Natural killer cell treated with Interleukin-12 subunit alpha and Interleukin-12 subunit beta and Interleukin-15 and Interleukin-18, amount 100 ng/mL, for 72 hours (primary cell): ENCODE measurements at places on chromosomes 1 and 21. TPM values are rescaled to one million over a fixed set of nuclear protein-coding genes. Genes with fewer than 3 reads are reported as not detected.

Gene VTCN1
- total RNA-seq, result not detected

Gene LCK
- 140 TPM for total RNA-seq

- DNase-seq, result no peak
These were observed 208.7 kb downstream of the FGGY start for GRCh38 chr1:59505596-59506028.

DNA sequence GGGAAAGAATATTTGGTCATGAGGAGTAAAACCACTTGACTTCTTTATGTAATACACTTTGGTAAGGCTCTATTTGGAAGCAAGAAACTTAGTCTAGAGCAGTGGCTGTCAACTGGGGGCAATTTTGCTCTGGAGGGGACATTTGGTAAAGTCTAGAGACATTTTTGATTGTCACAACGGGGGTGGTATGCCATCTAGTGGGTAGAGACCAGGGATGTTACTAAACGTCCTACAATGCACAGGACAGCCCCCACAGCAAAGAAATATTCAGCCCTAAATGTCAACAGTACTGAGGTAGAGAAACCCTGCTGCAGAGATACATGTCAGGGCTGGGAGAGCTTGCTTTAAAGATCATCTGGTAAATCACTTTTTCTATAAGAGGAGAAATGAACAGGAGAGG lies 13.5 kb downstream of the FUCA1 start:
- DNase-seq, result no peak

GRCh38 chr1:229380536-229381160 lies 37.8 kb upstream of the CCSAP start:
- DNase-seq, result no peak

GRCh38 chr1:47782414-47783166 lies 214.6 kb downstream of the TRABD2B start:
- DNase-seq, result no peak

- DNase-seq, result no peak
These were observed 170.2 kb downstream of the TNR start for GRCh38 chr1:175572932-175573868.

Gene DSCAM
- not detected for total RNA-seq

- DNase-seq, result peak; percentile 82
These were observed 28.2 kb downstream of the VAV3 start for GRCh38 chr1:107936498-107937481.

- no peak for DNase-seq
These were observed 61.8 kb upstream of the DISP3 start for GRCh38 chr1:11417162-11417561.

GRCh38 chr21:21897275-21897883 lies 899.2 kb downstream of the NCAM2 start:
- no peak for DNase-seq

GRCh38 chr21:37478794-37479193 lies 112.2 kb downstream of the DYRK1A start:
- no peak for DNase-seq
